ENCODE measurements at places on chromosomes 6 and 20. TPM values are rescaled to one million over a fixed set of nuclear protein-coding genes. Genes with fewer than 3 reads are reported as not detected.

The RPS6KA2 gene
- total RNA-seq, result 185 TPM

The AGPAT1 gene
- 24.7 TPM for total RNA-seq

The PRRT1 gene
- total RNA-seq, result 2.0 TPM

GRCh38 chr6:154496793-154497517 lies 13.5 kb downstream of the CNKSR3 start:
- H3K4me3 ChIP-seq, result no peak overlapping the region
- no peak for DNase-seq
- H3K27me3 ChIP-seq, result no peaks in the 10 kb centered on the region
- H3K36me3 ChIP-seq, result no peaks in the 10 kb centered on the region
- no peak overlapping the region for H3K27ac ChIP-seq

DNA sequence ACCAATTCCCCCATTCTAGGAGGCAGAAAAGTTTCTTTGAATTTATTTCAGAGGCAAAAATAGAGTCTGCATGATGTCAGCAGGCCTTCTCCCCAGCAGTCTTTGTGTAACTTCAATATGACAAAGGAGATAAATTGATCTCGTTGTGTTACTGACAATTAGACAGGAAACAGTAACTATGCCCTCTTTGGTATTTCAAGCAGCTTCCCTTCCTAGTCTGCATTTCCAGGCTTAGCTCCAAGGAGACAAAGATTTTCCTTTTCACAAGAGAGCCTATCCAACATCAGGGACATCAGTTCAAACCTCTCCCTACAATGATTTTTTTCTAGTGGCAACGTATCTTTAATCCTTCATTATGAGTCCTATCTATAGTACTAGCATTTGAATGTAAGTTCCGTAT lies 245.9 kb upstream of the HSF2 start:
- no peaks in the 10 kb centered on the region for H3K4me1 ChIP-seq
- peak overlapping the region; percentile 21 for H3K27ac ChIP-seq
- H3K36me3 ChIP-seq, result no peaks in the 10 kb centered on the region
- H3K4me3 ChIP-seq, result no peak overlapping the region

DNA sequence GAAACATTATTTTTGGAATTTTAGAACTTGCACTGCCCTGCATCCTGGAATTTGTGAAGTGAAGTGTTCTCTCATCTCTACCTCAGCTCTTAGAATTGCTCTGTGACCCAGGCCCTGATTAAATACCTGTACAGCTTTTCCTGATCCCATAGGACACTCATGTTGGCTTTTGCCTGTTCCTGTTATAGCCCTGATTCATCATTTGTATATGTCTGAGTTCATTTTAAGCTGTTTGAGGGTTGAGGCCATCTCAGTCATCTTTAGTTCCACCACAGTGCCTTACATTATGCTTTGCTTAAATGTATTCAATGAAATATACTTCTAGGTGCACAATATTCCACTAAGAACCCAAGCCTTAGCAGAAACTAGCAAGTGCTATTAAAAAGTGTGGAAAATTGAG lies 26.4 kb downstream of the ZFAND3 start:
- peaks cover 8% of the 10 kb centered on the region for H3K4me1 ChIP-seq
- H3K36me3 ChIP-seq, result no peaks in the 10 kb centered on the region
- no peak overlapping the region for H3K27ac ChIP-seq
- DNase-seq, result no peak
- no peak overlapping the region for H3K4me3 ChIP-seq

- H3K27me3 ChIP-seq, result no peaks in the 10 kb centered on the region
- peak overlapping the region; percentile 54 for H3K27ac ChIP-seq
- no peak for DNase-seq
Observed at GRCh38 chr6:52284131-52284459, 447 bp downstream of the MCM3 start.

- no peak overlapping the region for H3K27ac ChIP-seq
- no peak for DNase-seq
- H3K4me1 ChIP-seq, result no peaks in the 10 kb centered on the region
- no peaks in the 10 kb centered on the region for H3K27me3 ChIP-seq
Observed at GRCh38 chr6:257774-258173, 34.5 kb upstream of the DUSP22 start.
